ELF-1 (cell line): ENCODE measurements at places on chromosomes 3 and 15.

GRCh38 chr3:25783661-25784512 lies 644 bp upstream of the NGLY1 start:
- peak; percentile 76 for DNase-seq

DNA sequence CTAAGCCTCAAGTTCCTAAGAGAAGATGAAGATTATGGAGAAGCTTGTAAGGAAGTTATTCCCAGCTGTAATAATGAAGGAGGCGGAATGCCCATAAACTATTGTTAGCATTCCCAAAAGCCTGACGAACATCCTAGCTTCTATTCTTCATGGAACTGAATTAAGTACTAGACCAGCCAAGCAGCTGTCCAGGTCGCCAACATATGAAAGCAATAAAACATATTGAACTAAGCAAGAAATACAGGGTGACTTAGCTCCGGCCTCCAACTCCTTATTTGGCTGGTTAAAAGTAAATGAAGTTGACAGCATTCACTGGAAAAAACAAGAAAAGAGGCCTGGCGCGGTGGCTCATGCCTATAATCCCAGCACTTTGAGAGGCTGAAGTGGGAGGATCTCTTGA lies 174.0 kb upstream of the TPM1 start:
- DNase-seq, result no peak

- DNase-seq, result no peak
These were observed 29.2 kb upstream of the CNTN3 start for GRCh38 chr3:74643636-74644035.

DNA sequence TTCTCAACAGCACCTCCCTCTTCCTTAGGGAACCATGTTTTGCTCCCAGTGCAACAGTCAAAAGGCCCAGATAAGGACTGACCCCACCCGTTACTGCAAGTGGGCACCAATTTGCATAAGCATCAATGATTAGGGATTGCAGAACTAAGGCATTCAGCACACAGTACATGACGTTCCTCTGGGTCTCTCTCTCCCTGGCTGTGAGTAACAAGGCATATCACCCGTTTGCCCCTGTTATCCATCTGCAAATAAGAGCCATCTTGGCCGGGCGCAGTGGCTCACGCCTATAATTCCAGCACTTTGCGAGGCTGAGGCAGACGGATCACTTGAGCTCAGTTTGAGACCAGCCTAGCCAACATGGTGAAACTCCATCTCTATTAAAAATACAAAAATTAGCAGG lies 18.8 kb downstream of the MAGI1 start:
- no peak for DNase-seq

GRCh38 chr3:59957150-59957549 lies 907.3 kb upstream of the CFAP20DC start:
- no peak for DNase-seq
